Kidney capillary endothelial cell (primary cell): ENCODE measurements at places on chromosomes 11 and 22.

- DNase-seq = no peak
Measured at GRCh38 chr11:128616161-128616560, 28.8 kb upstream of the ETS1 start.

DNA sequence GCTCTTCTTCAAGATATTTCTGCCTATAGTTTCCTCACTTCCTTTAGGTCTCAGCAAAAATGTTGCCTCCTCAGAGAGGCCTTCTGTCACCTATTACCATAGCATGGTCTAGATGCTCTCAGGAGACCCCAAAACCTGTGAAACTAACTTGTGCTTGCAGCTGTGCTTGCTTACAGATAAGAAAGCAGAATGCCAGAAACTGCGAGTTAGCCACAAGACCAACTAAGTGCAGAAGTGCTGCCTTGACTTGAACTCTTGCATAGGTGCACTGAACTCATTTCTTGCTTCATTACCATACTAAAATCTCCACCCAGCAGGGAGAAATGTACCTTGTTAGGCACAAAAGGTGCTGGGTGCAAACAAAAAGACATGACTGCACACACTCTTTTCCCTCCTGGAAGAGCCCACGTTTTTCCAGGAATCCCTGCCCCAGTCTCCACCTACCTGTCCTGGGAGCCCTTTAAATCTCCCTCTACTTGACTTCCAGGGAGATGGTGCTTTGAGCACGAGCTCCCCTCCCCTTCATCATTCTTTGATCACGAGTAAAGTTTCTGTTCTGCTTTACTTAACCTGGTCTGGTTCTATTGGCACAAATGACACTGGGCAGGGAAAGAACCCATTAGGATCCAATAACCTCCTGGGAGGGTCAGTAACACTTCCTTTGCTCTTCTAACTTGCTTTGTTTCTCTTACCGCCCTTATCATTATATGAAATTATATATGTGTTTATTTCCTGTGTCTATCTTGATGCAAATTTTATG is 137.7 kb upstream of the DDI1 start:
- no peak for DNase-seq

GRCh38 chr11:115269191-115269950 is 234.8 kb downstream of the CADM1 start:
- no peak for DNase-seq

DNA sequence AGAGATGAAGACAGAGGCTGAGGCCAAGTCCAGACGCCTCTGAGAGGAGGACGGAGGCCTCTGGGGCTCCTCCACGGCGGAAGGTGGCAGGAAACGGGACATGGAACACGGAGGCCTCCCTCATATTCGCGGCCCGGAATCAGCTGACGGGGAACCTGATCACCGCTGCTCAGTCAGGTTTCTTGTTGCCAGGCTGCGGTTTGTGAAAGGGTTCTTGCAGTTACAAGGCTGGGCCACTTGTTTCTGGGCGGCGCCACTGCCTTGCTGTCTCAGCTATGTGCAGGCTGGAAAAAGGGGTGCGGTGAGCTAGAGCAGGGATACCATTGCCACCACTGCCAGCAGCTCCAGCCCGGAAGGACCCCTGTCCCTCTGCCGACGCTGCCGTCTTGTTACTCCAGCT is 10.0 kb upstream of the MMP1 start:
- DNase-seq = no peak

DNA sequence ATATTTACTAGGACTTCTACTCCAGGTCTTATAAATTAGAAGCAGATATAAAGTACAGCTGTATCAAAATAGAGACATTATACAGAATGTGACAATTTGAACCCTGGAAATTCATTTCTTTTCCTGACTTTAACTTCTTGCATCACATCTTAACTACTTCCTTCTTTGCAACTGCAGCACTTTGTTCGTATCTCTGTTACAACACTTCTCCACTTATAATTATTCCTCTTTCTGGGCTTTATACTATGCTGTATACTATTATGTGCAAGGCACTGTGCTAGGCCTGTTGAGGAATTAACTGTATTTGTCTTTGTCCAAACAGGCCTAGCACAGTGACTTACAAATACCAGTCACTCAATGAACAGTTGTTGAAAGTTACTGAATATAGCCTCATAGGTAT is 1.8 kb upstream of the SLC36A4 start:
- no peak for DNase-seq

GRCh38 chr22:36701965-36702621 is 1.5 kb downstream of the CACNG2 start:
- DNase-seq = no peak

- DNase-seq = no peak
Measured at GRCh38 chr11:73172992-73173656, 31.0 kb upstream of the FCHSD2 start.

GRCh38 chr11:1303973-1304372 is 5.5 kb downstream of the TOLLIP start:
- DNase-seq = no peak

GRCh38 chr22:41535244-41535643 is 9.0 kb downstream of the POLR3H start:
- DNase-seq = no peak

DNA sequence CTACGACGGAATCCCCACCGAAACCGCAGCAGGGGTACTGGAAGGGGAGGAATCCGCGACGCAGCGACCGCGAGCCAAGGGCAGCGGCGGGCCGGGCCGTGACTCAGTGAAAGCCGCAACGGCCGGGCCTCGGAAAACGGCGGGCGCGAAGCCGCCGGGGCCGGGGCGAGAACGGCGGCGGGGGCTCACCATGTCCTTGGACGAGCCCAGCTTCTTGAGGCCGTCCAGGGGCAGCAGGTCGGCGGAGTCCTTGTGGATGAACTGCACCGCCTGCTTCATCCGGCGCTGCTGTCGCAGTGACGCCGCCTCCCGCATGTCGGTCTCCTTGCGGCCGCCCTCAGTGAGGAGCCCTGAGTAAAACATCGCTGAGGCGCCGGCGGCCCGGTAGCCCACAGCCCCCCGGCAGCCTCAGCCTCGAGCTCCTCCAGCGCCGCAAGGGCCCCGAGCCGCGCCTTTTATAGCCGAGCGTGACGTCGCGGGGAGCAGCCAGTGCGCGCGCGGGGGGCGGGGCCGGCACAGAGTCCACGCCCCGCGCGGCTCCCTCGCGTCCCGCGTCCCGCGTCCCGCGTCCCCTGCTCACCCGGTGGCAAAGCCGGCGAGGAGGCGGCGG is at the start of gene NRIP3:
NRIP3 (minus strand) TSS at position 429 of the 610 bp plus-strand sequence; CDS start at position 363, 66 bp downstream.
- DNase-seq = peak; percentile 49

DNA sequence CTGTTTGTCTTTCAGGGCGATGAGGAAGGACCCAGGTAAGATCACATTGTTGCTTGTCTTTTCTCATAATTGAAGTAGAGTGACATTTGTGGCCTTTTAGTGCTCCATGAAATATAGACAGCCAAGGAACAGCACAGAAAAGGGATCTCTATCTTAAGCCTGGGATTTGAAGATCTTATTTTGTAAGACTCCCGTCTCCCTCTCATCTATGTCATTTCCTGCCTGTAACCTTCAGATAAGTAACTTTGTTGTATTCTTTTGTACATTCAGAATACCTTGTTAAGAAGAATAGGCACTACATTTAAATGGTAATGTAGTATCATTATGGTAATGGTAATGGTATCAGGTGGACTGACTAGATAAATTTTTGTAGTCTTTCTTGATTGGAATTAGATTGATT is 72.8 kb downstream of the TRIM44 start:
- DNase-seq = no peak

DNA sequence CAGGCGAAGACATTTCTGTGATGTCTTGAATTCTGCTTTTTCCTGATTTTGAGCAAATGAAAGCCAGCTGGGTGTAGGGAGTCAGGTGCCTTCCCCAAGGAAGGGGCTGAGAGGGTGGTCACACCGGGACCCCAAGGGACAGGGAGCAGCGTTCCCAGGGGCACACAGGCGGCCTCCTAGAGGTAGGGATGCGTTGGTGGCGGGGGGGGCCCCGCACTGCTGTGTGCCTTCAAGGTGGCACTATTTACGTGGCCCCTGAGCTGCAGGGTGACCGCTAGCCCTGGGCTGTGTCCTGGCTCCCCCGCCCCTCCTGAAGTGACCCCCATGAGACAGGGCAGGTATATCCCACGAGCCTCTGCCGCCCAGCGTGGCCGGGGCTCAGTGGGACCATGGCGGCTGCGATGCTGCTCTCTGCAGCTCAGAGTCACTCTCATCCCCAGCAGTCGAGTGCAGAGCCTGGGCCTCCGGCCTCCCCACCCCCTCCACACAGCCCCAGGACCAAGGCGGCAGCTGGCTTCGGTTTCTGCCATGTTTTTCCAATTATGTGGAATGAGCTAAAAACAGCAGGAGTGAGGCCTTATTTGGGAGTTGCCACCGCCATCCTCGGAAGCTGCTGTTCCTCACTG is 60.9 kb downstream of the LRP5 start:
- no peak for DNase-seq

DNA sequence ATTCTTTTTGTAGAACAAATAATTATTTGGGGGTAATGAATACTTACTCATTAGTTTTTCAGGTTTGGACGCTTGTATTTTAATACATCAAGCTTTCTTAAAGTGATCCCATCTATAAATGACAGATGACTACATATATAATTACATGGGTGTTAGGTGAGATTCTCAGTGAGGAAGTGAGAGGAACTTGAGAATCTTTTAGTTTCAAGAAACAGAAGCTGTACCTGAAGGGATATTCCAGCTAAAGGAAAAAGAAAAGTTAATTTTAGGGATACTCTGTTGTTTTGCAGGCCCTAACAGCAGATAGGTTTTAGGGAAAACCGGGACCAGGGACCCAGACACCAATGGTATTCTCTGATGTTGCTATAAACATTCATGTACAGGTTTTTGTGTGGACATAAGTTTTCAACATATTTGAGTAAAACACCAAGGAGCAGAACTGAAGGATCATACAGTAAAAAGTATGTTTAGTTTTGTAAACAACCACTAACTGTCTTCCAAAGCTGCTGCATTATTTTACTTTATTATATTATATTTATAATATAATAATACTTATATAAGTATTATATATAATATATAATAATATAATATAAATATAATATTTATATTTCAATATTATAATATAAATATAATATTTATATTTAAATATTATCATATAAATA is 24.1 kb upstream of the PHOX2A start:
- DNase-seq = no peak

- DNase-seq = no peak
Measured at GRCh38 chr11:9701799-9702198, 37.9 kb downstream of the SWAP70 start.

GRCh38 chr11:75333807-75334140 is 17.7 kb downstream of the ARRB1 start:
- no peak for DNase-seq

DNA sequence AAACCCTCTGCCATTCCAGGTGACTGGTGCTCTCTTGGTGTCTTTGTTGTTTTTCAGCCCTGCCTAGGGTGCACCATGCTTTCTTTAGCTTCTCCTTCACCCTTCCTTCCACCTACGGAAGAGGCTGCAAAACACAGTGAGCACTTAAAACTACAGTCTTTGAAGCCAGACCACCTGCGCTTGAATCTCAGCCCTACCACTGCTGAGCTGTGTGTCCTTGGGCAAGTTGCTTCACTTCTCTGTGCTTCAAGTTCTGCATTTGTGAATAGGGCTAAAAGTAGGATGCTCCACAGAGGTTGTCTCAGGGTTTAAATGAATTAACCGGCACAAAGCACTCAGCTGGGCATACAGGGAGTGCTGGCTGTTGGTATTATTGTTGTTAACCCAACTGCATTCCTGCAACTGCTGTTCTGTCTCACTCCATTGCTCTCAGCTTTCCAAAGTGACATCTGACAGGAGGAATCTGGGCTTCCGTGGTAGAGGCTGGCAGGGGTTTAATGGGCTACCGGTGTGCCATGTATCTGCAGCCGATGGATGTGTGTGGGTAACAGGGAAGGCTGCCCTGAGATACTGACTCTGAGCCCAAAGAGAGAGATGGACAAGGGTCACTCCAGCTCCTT is 139.3 kb downstream of the FBXO7 start:
- no peak for DNase-seq

DNA sequence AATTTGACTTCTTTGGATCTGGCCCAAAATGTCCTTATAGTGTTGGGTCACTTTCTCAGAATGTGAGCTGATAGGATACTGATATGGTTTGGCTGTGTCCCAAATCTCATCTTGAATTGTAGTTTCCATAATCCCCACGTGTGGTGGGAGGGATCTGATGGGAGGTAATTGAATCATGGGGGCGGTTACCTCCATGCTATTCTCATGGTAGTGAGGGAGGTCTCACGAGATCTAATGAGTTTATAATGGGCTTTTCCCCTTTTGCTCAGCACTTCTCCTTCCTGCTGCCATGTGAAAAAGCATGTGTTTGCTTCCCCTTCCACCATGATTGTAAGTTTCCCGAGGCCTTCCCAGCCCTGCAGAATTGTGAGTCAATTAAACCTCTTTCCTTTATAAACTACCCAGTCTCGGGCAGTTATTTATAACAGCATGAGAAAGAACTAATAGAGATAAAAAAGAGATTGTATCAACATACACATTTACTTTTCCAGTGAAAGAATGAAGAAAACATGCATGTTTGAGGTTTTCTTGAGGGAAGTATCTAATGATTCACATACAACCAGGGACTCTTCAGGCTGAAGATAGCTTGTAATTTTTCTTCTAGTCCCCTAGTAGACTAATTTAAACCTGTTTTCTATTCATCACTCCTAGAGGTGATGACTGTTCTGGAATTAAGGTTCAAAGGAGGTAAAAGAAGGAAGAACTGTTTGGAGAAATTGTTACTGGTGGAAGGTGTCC is 17.3 kb upstream of the CSTF3 start:
- no peak for DNase-seq

DNA sequence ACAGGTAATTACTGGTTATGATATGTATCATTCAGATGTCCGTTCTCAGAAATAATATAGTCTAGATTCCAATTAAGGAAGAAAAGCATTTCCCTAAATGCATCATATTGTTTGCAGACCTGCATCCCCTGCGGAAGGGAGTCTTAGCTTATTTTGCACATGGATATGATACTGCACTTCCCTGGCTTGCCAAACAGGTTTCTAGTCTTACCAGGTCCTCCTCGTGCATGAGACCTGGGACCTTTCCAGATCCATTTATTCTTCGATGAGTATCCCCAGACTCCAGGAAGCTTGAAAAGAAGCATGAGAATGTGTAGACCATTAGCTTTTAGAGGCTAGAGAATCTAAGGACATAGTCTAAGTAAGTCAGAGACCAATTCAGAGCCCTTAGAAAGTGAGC is 30.6 kb downstream of the CYB5R2 start:
- no peak for DNase-seq

DNA sequence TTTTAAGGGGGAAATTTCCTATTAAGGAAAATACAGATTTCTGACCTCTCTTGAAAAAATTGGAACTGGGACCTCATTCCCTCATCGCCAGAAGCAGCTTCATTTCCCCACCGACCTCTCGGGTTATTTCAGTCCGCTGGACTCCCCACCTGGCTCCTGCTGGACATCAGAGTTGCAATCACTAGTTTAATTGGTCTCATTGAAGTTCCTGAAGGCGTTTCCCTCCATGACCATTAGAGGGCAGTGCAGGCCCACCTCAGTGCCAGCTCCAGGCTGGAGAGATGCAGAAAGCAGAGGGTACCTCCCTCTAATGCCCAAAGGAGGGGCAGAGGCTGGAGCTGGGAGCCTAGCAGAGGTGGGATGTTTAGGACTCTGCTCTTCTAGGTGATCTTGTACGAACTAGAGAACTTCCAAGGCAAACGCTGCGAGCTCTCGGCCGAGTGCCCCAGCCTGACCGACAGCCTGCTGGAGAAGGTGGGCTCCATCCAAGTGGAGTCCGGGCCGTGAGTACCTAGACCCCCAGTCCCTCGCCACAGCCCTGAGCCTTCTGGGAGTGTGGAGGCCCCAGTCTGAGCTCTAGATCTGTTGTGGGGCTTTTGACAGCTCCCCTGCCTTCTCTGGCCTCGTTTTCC is 2.7 kb downstream of the CRYBB3 start:
- DNase-seq = peak; percentile 45

- DNase-seq = no peak
Measured at GRCh38 chr11:75430714-75431532, 2.1 kb downstream of the KLHL35 start.
